ENCODE measurements at places on chromosomes 3 and 15.

DNA sequence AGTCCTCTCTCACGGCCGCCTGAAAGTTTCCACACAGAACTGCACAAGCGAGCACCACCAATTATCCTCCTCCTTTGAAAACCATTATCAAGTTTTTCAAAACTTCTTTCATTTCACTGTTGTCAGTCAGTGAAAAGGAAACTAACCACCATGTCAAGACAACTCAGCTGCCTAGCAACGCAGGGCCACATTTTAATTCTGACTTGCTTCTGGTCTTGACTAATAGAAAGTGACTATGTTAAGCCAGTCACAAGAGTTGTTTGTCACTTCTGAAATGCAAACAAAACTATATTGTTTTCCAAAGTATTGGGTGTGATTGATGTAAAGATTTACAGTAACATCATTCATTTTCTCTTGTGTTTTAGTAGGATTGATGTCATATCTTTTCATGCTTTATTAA is 612.8 kb upstream of the AGTR1 start:
- DNase-seq = no peak

DNA sequence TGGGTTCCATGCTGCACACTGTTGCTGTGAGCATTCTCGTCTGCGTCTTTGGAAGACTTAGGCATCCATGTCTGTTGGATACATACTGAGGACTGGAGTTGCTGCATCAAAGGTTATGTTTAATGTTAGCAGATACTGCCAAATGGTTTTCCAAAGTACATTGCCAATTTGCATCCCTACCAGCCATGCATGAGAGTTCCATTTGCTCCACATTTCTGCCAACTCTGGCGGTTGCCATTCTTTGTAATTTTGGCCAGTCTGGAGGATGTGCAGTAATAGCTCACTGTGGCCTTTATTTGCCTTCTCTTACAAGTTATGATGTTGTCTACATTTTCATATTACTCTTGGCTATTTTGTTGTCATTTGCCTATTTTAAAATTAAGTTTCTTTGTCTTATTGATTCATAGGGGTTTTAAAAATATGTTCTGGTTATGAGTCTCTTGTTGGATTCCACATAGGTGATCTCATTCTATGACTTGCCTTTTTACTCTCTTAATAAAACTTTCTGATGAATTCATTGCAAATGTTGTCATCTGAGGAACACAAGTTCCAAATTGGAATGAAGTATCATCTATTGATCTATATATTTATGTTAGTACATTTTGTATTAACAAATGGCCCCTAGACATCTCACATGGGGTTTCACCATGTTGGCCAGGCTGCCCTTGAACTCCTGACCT is 42.1 kb downstream of the FBLN2 start:
- no peak for DNase-seq

GRCh38 chr3:14364580-14365292 is 37.7 kb upstream of the SLC6A6 start:
- no peak for DNase-seq

DNA sequence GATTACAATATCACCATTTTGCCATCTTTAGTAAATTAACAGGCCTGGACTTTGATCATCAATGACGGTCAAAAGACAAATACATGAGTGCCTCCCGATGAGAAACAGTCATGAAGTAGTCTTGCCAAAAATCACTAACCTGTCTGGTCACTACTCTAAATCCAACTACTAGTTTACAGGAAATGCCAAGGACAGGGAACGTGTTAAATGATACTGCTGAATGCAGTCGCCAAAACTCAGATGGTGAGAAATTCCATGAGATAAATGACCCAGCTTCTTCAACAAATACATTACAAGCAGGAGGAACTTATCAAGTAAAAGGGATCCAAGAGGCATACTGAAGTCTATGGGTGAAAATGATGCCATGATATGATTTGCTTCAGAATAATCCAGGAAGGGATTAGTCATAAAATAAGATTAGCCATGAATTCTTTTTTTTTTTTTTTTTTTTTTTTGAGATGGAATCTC is 35.8 kb upstream of the ATP13A3 start:
- DNase-seq = no peak

- no peak for DNase-seq
Measured at GRCh38 chr3:128351546-128351945, 115.1 kb downstream of the DNAJB8 start.

Measured in glomerular endothelial cell (primary cell).